ENCODE measurements at places on chromosomes 11 and 22.

- no peak for DNase-seq
Observed at GRCh38 chr11:965206-965775, 39.6 kb downstream of the AP2A2 start.

- peak; percentile 22 for DNase-seq
Observed at GRCh38 chr11:13487661-13488030, 8.2 kb downstream of the PTH start.

- no peak for DNase-seq
Observed at GRCh38 chr11:86722748-86723147, 50.3 kb upstream of the ME3 start.

DNA sequence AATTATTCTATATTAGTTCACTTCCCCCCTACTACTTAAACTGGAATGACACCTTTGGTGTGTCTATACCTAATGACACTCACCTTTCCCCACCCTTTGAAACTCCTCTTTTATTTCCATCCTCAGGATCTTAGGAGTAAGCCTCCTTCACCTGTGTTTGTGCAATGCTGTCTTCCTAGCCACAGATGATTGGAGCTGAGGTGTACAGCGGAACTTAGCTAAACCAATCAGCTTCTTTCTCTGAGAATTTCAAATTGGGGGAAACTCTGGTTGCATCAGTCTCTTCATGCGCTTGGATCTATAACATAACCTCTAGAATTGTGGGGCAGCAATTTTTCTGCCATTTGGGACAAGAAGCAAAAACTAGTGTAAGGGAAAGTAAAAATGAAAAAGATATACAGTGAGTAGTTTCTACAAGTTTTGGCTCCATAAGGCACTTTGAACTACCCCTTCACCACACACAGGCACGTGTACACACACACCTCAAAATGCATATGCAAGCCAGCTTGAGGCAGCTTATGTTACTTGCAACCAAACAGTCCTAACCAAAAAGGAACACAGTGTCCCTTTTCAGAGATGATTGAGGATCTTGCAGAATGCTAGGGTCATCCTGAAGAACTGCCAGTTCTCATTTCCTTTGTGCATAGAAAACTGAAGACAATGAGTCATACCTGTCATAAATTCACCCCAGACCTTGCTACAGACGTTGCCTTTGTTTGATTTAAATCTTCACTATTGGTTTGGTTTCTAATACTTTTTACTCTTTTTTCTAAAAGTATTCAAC is 36.0 kb upstream of the LDLRAD3 start:
- no peak for DNase-seq
